ENCODE measurements at places on chromosomes 2 and 18.

DNA sequence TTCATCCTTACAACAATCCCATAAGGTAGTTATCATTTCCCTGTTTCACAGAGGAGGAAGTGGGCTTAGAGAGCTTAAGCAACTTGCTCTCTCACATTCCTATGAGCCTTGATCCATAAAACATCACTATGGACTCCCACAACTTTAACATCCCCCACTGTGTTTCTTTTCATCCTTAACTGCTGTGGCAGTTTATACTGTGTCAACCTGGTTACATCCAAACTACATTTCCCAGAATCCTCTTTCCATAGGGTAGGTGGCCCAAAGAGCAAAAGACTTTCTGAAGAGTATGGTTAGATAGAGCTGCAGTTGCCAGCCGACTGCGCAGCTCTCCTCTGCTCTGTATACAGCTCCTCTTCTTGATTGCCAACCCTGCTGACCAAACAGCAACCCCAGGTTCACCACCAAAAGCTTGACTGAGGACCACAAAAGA lies 22.5 kb downstream of the MAP3K2 start:
- no peak for DNase-seq

- DNase-seq = no peak
These were observed 247.4 kb upstream of the CHAC2 start for GRCh38 chr2:53519918-53520841.

DNA sequence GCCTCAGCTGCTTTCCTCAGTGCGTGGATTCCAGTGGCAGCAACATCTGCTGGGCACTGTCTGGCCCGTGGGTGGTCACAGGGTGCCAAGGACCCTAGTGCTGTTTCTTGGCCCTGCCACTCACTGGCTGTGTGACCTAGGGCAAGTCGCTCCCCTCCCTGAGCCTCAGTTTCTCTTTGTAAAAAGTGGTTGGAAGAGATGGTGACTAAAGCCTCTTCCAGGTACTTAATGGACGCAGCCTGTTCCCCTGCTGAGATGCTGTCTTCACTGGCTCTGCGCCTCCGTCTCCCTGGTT lies 42.2 kb downstream of the ATOH8 start:
- DNase-seq = no peak

- DNase-seq = no peak
These were observed 44.7 kb downstream of the THSD7B start for GRCh38 chr2:136809998-136810397.

Measured in activated CD4-positive, alpha-beta T cell treated with anti-CD3 and anti-CD28 coated beads for 4 hours (primary cell).